ENCODE measurements at places on chromosomes 2 and 18. TPM values are rescaled to one million over a fixed set of nuclear protein-coding genes. Genes with fewer than 3 reads are reported as not detected.

GRCh38 chr2:25337276-25337675 lies 4.4 kb downstream of the DNMT3A start:
- H3K4me1 ChIP-seq, result peaks cover 7% of the 10 kb centered on the region
- H3K27ac ChIP-seq, result no peak overlapping the region
- no peak overlapping the region for H3K4me3 ChIP-seq
- H3K27me3 ChIP-seq, result no peaks in the 10 kb centered on the region
- no peaks in the 10 kb centered on the region for H3K36me3 ChIP-seq

- no peak for DNase-seq
- H3K36me3 ChIP-seq, result no peaks in the 10 kb centered on the region
- no peak overlapping the region for H3K4me3 ChIP-seq
- H3K4me1 ChIP-seq, result no peaks in the 10 kb centered on the region
- no peak overlapping the region for H3K27ac ChIP-seq
- H3K27me3 ChIP-seq, result no peaks in the 10 kb centered on the region
Measured at GRCh38 chr2:43803113-43803512, 29.3 kb downstream of the DYNC2LI1 start.

- no peak for DNase-seq
- H3K27ac ChIP-seq, result no peak overlapping the region
- no peaks in the 10 kb centered on the region for H3K27me3 ChIP-seq
- H3K4me3 ChIP-seq, result no peak overlapping the region
- no peaks in the 10 kb centered on the region for H3K4me1 ChIP-seq
- H3K36me3 ChIP-seq, result no peaks in the 10 kb centered on the region
Measured at GRCh38 chr18:6633310-6633709, 96.2 kb upstream of the ARHGAP28 start.

DNA sequence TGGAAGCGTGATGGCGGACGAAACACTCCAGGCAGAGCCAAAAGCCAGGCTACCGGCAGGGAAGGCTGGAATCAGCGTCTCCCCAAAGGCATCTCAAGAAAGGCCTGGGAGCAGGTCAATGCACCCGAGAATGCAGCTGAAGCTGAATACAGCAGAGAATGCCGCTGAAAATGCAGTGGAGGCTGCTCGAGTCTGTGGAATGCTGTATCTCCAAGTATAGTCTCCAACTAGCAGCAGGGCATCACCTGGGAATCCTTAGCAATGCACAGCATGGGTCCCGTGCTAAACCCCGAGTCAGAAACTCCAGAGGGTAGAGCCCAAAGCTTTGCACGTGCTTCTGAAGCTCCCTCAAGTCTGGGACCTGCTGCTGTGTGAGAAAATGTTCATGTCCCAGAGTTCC lies 191.1 kb upstream of the ALKAL2 start:
- H3K4me3 ChIP-seq, result no peak overlapping the region
- DNase-seq, result no peak
- H3K27ac ChIP-seq, result no peak overlapping the region

- H3K27ac ChIP-seq, result no peak overlapping the region
- H3K27me3 ChIP-seq, result no peaks in the 10 kb centered on the region
- no peak overlapping the region for H3K4me3 ChIP-seq
- DNase-seq, result no peak
- no peaks in the 10 kb centered on the region for H3K36me3 ChIP-seq
Measured at GRCh38 chr2:52970642-52971041, 797.0 kb upstream of the CHAC2 start.

DNA sequence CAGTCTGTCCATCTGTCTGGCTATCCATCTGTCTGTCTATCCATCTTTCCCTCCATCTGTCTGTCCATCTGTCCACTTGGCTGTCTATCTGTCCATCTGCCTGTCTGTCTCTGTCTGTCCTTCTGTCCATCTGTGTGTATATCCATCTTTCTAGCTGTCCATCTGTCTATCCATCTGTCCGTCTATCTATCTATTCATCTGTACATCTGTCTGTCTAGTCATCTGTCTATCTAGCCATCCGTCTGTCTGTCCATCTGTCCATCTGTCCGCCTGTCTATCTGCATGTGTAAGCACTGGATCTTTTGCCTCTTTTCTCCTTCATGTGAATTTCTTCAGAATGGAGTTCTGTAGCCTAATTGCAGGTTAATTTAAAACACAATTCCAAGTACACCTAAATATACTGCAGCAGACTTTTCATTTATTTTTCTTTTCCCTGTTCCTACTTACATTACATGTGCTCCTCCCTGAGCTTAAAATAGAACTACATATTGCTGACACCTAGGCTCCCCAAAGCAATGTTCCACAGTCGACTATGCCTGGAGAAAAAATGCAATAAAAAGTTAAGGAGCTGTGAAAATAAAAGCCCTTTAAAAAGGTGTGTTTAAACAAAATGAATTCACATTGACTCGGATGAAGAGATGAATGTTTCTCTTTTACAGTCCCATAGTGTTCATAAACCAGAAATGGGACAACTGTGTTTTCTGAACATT lies 37.4 kb upstream of the TXNDC2 start:
- no peaks in the 10 kb centered on the region for H3K27me3 ChIP-seq
- H3K27ac ChIP-seq, result no peak overlapping the region
- H3K36me3 ChIP-seq, result no peaks in the 10 kb centered on the region
- no peaks in the 10 kb centered on the region for H3K4me1 ChIP-seq

GRCh38 chr18:63131106-63131958 lies 188.2 kb downstream of the BCL2 start:
- H3K36me3 ChIP-seq, result no peaks in the 10 kb centered on the region
- H3K27me3 ChIP-seq, result no peaks in the 10 kb centered on the region
- no peaks in the 10 kb centered on the region for H3K4me1 ChIP-seq
- no peak overlapping the region for H3K4me3 ChIP-seq

GRCh38 chr18:23336101-23336500 lies 117.0 kb upstream of the RIOK3 start:
- no peaks in the 10 kb centered on the region for H3K36me3 ChIP-seq
- H3K27ac ChIP-seq, result peak overlapping the region; percentile 58
- no peaks in the 10 kb centered on the region for H3K27me3 ChIP-seq
- H3K4me1 ChIP-seq, result no peaks in the 10 kb centered on the region
- H3K4me3 ChIP-seq, result no peak overlapping the region

- no peaks in the 10 kb centered on the region for H3K36me3 ChIP-seq
- H3K27me3 ChIP-seq, result no peaks in the 10 kb centered on the region
- no peak for DNase-seq
- no peak overlapping the region for H3K4me3 ChIP-seq
- no peak overlapping the region for H3K27ac ChIP-seq
Measured at GRCh38 chr2:72037261-72037666, 110.4 kb downstream of the CYP26B1 start.

GRCh38 chr18:23232331-23232730 lies 97.0 kb downstream of the CABLES1 start:
- H3K27me3 ChIP-seq, result no peaks in the 10 kb centered on the region
- DNase-seq, result no peak
- no peak overlapping the region for H3K27ac ChIP-seq

DNA sequence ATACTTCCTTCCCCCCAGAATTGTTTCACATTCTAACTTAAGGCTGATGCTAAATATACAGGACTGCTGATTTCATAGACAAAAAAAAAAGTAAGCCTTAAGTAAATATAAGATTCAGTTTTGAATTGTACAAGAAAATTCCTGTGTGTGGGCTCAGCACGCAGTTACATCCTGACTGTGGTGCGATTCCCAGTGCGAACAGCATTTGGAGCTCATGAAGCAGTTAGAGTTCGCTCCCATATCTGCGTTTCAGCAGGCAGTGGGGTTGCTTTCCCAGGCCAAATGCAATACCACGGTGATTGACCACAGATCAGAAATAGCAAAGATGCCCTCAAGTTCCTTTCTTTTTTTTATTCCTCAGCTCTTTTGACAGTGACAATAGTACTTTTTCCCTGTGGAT lies 75.6 kb downstream of the SATB2 start:
- H3K27me3 ChIP-seq, result no peaks in the 10 kb centered on the region
- no peaks in the 10 kb centered on the region for H3K4me1 ChIP-seq
- no peaks in the 10 kb centered on the region for H3K36me3 ChIP-seq
- H3K4me3 ChIP-seq, result no peak overlapping the region
- H3K27ac ChIP-seq, result no peak overlapping the region

DNA sequence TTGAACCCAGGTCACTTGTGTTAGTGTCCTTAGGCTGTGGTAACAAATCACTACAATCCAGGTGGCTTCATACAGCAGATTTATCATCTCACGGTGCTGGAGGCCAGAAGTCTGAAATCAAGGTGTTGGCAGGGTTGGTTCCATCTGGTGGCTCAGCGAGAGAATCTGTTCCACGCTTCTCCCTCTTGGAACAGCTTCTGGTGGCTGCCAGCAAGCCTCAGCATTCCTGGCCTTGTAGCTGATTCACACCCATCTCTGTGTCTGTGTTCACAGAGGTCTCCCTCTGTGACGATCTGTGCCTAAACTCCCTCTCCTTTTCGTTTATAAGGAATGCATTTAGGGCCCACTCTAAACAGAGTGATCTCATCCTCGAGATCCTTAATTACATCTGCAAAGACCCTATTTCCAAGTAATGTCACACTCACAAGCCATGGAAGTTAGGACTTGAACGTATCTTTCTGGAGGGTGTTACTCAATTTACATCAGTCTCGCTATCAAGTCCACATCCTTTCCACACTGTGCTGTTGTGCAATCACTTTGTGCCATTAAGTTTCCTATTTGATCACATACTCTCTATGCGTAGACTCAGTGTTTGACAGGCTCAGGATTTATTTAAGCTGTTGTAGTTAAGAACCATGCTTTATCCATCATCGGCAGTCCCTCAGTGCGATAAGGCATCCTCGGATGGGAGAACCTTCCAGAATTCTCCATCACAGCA lies 164.4 kb downstream of the SOCS6 start:
- no peaks in the 10 kb centered on the region for H3K27me3 ChIP-seq
- H3K27ac ChIP-seq, result no peak overlapping the region
- H3K4me3 ChIP-seq, result no peak overlapping the region
- DNase-seq, result no peak
- no peaks in the 10 kb centered on the region for H3K4me1 ChIP-seq

- no peaks in the 10 kb centered on the region for H3K4me1 ChIP-seq
- H3K27ac ChIP-seq, result no peak overlapping the region
- no peaks in the 10 kb centered on the region for H3K27me3 ChIP-seq
- DNase-seq, result no peak
- peaks cover 2% of the 10 kb centered on the region for H3K36me3 ChIP-seq
- no peak overlapping the region for H3K4me3 ChIP-seq
Measured at GRCh38 chr2:171835386-171835785, 58.7 kb downstream of the SLC25A12 start.

DNA sequence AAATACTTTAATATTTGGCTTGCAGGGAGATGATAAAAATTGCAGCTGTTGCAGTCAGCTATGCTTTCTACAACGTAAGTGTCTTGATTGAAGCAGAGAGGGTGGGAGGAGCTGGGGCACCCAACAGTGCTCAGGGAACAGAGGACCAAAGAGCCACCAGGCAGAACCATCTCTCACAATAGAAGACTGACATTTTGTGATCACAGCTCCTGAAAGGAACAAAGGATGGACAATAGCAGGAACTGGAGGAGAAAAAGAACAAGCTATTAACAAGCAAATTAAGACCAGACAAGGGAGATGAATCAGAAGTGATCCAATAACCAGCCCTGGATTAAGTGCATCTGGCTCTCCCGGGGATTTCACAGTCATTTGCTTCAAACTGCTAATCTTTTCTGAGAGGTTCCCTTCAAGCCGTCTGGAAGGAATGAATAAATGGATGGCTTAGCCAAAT lies 65.7 kb upstream of the SMAD2 start:
- DNase-seq, result no peak
- H3K27ac ChIP-seq, result no peak overlapping the region
- H3K4me1 ChIP-seq, result no peaks in the 10 kb centered on the region
- H3K36me3 ChIP-seq, result no peaks in the 10 kb centered on the region
- H3K27me3 ChIP-seq, result no peaks in the 10 kb centered on the region

DNA sequence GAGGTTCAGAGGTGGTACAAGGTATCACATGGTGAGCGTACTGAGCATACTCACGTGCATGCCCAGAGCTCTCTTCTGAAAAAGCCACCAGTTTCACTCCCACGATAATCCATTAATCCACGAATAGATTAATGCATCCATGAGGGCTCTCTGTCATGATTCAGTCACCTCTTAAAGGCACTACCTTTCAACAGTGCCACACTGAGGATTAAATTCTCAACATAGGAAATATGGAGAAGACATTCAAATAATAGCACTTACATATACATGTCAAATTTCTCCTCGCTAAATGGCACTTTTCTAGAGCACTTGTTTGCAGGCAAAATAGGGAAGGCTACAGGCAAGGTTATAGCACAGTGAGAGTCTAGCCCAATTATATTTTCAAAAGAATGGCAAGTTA lies 825.9 kb downstream of the TRIB2 start:
- no peak overlapping the region for H3K4me3 ChIP-seq
- no peaks in the 10 kb centered on the region for H3K4me1 ChIP-seq
- H3K36me3 ChIP-seq, result no peaks in the 10 kb centered on the region
- no peak overlapping the region for H3K27ac ChIP-seq
- no peaks in the 10 kb centered on the region for H3K27me3 ChIP-seq

DNA sequence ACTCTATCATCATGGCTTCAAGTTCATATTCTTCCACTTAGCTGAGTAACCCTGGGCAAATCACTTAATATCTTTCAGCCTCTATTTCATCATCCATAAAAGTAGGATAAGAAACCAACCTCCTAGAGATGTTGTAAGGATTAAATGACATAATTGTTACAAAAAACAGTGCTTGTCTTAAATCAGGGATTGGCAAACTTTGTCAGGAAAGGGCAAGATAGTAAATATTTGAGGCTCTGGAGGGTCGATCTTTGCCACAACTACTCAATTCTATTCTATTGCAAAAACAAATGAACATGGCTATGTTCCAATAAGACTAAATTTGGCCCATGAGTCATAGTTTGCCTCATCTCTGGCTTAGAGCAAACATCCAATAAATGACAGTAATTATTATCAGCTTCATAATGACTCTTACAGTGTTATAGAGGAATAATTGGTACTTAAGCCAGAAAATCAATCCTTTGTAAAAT lies 184.7 kb downstream of the SATB2 start:
- H3K4me3 ChIP-seq, result no peak overlapping the region
- H3K27ac ChIP-seq, result no peak overlapping the region
- no peaks in the 10 kb centered on the region for H3K27me3 ChIP-seq

Gene DTNA
- total RNA-seq, result 1.2 TPM

Gene SULT6B1
- not detected for total RNA-seq

Gene IL1B
- total RNA-seq, result 1.0 TPM

Gene D2HGDH
- total RNA-seq, result 19.3 TPM

Gene CRACDL
- total RNA-seq, result 0.42 TPM

Gene ABCB11
- 128 TPM for total RNA-seq

Gene TUBB8B
- total RNA-seq, result not detected

Gene CAMKMT
- total RNA-seq, result 5.3 TPM

Gene PSMA8
- total RNA-seq, result not detected

Gene ATP9B
- total RNA-seq, result 13.9 TPM

Gene SCN1A
- not detected for total RNA-seq

Gene NEB
- total RNA-seq, result 23.1 TPM

Gene TIGD1
- 1.1 TPM for total RNA-seq

Measured in right lobe of liver (tissue), 6 donors.